ENCODE measurements at places on chromosomes 4 and X. TPM values are rescaled to one million over a fixed set of nuclear protein-coding genes. Genes with fewer than 3 reads are reported as not detected.

GRCh38 chrX:78199851-78200250 lies 60.4 kb upstream of the TAF9B start:
- peak; percentile 70 for DNase-seq

DNA sequence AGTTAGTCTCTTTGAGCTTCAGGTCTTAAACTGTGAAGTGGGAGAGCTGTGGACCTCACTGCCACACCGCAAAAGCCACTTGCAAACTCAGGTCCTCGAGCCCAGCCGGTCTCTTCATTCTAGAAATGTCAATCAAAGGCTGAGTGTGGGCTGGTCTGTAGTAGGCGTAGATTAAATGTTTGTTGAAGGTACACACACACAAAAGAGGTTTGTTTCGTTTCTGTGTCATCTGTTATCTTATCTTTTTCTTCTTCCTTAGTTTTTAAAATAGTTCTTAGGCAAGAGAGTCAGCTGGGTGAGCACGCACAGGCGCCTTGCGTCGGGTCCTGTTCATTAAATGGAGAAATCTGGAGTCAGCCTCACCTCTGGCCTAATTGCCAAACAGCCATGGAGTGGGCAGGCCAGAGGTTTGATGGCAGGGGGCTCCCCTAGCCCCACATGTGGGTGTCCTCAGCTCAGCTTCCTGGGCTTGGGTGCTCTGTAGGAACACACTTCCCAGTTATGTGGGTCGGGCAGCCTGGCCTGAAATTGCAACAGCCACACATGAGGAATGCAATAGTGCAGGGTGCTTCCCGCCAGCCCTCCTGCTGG lies 836 bp upstream of the PSAPL1 start:
- no peak for DNase-seq

DNA sequence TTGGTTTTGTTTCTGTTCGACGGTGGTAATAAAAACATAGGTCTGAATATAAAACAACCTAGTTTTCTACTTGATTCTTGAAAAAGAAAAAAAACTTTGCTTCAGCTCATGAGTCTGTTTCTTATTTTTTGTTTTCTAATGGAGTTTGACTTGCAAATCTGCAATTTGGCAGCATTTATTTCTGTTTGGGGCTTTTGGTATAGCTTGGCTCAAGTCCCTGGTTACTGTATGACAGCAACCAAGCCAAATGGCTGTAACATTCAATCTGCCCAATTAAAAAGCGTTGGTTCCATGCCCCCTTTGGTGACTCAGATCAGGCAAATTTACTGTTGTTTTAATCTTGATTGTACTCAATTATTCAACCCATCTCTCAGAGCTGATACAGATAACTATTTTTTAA lies 263.4 kb downstream of the GRIA3 start:
- DNase-seq = no peak

- no peak for DNase-seq
Observed at GRCh38 chr4:60366661-60367060, 833.5 kb upstream of the ADGRL3 start.

The OCIAD1 gene
- 41.5 TPM for total RNA-seq

DNA sequence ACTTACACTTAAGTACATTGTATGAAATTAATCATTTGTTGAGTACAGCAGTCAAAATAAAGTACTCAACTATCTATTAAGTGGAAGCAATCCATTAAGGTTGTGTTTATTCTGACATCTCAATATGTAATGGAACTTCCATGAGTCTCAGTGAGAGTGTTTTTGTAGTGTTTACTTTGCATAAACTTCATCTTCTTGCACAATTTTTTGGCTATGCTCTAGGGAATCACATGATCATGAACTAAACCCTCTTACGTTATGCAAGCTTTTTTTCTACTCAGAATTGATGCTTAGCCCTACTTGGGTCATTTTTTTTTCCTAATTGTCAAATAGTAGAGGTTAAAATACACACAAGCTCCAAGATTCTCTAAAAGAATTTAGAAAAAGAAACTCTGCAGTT lies 21.1 kb upstream of the PIGA start:
- DNase-seq = no peak

GRCh38 chr4:39825741-39826231 lies 127.8 kb downstream of the UBE2K start:
- DNase-seq = no peak

The MAGEB1 gene
- total RNA-seq = not detected

The IKBKG gene
- total RNA-seq = 51.1 TPM

- DNase-seq = no peak
Observed at GRCh38 chr4:138672393-138672976, 343.1 kb upstream of the NOCT start.

DNA sequence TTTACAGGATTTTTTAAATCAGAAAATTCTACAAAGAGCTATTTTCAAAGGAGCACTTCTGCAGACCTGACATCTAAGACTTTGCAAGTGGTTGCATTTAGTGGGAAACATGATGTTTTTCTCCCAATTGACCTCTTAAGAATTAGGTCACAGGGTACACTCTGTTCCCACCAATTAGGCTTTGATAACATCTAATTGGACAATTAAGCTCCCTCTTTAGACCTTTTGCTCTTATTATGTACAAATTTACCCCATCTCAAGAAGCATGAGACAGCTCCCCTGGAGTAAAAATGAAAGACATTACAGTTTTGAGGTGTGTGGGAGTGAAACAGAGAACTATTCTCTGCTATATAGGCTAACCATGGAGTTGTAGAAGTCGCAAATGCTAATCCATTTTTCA lies 31.8 kb upstream of the AGA start:
- no peak for DNase-seq

DNA sequence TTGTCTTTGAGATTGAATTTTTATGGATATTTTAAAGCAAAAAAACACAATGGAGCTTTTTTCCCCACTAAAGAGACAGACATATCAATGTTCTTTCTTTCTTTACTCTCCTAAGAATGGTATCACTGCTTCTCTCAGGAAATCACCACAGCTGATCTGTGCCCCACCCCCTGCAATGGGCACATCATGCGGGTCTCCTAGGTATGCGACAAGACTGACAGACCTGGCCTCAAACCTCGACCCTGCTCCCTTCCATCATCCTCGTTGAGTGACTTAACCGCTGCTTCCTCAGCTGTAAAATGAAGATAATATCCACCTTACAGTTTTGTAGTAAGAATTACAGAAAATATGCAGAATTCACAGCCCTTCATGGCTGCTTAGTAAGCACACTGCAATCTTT lies 58.3 kb downstream of the LEF1 start:
- no peak for DNase-seq

DNA sequence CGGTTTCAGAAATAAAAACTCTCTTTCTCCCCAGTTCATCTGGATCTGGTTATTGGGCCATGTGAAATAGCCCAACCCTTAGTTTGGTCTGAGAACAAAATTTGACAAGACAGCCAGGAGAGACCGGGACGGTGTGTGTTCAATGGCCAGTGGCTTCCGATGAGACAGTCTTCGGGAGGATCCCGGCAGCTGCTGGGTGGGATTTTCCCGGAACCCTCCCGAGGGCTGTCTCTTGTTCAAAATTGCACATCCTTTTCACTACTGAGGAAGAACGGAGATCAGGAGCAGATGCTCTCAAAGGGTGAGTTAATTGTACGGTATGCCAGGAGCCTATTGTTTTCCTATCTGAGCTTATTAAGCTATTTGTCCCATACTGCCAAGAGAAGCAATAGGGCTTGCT lies 166.5 kb downstream of the PRR32 start:
- no peak for DNase-seq

DNA sequence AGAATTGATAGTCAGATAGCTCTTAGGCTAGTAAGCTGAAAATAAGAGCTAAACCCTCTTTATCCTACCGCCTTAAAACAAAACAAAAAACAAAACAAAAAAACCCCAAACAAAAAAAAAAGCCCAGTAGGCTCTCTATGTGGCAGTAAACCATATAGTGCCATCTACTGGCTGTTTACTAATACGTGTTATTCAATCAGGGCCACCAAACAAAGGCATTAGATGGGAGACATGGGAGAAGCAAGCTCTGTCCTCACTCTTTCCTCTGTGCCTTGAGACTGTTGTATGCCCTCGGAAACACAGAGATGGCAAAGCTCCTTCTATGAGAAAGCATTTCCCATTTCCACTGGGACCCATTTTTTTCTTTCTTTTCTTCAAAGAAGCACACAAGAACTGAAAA lies 148.8 kb upstream of the MID1 start:
- peak; percentile 24 for DNase-seq

GRCh38 chrX:73851014-73852009 lies 288.3 kb downstream of the CHIC1 start:
- DNase-seq = peak; percentile 76

DNA sequence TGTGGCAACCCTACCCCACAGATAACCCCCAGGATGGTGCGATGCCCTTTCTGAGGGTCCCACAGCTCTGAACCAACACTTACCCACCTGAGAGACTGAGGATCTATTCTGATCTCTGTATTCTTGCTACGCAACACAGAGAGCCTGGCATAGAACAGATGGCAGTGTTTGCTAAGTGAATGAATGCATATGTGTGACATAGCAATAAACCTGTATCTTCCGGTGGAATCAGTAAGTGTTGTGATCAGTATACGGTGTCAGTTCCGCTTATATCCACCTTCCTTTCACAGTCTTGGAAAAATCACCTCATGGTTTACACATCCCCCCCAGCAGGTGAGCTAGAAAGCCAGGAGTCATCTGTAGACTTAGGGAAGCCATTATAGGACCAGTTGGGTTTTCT lies 5.9 kb upstream of the HSD17B10 start:
- DNase-seq = peak; percentile 41

DNA sequence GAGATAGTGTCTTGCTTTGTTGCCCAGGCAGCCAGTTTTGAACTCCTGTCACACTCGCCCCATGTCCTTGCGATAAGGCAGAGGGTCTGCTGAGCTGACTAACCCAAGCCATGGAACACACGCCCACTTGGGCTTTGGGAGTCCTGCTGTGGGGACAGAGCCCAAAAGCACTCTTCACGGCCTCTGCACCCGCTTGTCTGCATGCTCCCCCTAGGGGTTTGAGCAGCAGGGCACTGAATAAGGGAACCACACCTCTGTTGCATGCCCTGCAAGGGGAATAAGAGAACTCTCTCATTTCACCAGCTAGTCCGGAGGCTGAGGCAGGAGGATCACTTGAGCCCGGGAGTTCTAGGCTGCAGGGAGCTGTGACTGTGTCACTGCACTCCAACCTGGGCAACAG lies 166.0 kb downstream of the STAG2 start:
- no peak for DNase-seq

DNA sequence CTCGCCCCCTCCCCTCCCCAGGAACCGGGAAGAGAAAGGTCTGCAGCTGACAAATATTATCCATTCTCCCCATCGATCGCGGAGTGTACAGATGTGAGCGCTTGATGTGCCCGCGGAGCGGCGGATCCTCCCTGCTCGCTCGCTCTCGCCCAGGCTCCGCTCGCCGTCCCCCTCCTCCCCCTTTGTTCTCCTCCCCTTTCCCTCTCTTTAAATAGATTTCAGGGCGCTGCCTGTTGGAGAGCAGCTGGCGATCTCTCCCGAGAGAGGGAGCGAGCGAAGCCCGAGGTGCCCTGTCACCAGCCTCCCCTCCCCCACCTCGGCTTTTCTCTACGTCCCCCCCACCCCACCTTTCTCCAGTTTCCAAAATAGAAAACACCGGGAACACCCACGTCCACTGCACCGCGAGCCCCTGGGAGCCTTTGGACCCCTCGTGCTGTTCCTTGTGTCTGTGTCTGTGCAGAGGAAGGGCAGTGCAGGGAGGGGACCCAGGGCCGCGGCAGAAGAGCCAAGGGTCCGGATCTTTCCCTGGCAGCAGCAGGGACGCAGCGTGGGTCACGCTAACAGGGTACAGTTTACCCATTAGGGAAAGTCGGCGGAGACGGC lies 56.6 kb upstream of the BCOR start:
- no peak for DNase-seq

- no peak for DNase-seq
Observed at GRCh38 chrX:3161681-3162080, 120.4 kb downstream of the ARSF start.

GRCh38 chr4:134883831-134884449 lies 682.4 kb upstream of the PABPC4L start:
- DNase-seq = no peak

DNA sequence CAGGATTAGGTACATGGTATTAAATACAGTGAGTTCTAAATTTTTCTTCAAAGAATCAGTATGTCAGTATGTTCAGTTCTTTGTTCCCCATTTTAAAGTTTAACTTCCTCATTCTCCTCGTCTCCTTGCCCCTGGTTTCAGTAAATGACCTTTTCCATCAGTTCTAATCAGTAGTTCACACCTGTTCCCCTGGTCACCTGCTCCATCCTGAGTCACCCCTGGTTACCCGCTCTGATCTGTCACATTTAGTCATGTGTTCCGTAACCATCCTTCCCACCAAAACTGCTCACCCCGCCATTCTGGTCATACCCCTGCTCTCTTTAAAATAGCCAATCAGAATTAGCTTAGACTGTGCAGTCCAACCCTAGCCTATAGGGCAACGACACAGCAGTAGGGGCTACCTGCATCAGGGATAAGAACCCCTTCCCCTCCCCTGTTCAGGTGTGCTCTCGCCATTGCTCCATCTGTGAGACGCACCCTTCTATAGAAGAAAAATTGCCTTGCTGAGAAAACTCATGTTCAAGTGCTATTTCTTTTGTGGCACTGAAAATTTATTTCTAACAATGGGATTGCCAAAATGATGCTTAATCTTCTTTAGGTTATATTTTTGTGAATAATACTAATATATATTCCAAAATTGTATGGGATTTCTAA lies 181.3 kb downstream of the OR13H1 start:
- DNase-seq = no peak

The TCP11X2 gene
- not detected for total RNA-seq

The LRAT gene
- total RNA-seq = not detected

The DRP2 gene
- 0.13 TPM for total RNA-seq

GRCh38 chr4:146143888-146144287 lies 31.6 kb upstream of the LSM6 start:
- no peak for DNase-seq

- no peak for DNase-seq
Observed at GRCh38 chr4:71156616-71157015, 163.2 kb downstream of the DCK start.

The GAGE12J gene
- not detected for total RNA-seq

The RTL9 gene
- not detected for total RNA-seq

The PDLIM3 gene
- total RNA-seq = not detected

DNA sequence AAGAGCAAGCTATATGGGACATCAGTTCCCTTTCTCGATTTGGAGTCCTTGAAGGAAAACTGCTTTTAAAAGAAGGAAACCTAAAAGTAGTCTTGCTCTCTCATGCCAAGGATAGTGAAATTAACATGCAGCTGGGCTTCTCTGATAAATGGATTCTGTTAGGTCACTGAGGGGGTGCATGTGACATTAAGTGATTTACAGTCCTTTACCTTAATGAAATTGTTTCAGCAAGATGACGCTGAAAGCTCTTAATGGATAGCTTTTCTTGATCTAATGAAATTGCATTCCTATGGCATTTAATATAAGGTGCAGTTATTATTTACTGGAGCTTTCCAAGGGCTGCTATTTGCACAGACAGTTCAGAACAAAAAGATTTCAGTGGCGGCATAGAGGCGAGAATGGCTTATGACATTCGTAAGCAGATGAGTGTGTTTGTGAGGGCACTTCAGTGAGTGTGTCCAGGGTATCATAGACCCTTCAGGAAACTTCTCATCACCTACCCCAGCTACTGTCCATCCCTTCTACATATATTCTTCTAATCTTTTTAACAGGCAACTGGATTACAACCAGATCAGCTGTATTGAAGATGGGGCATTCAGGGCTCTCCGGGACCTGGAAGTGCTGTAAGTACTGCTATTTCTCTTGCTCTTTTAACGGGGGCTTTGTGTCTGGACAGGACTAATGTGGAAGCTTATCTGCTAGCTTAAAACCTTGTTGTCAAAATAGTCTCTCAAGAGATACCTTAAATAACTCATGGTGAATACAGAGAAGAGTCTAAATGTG lies 219.9 kb upstream of the PACRGL start:
- no peak for DNase-seq

GRCh38 chr4:8038719-8039251 lies 99.1 kb upstream of the AFAP1 start:
- DNase-seq = no peak

GRCh38 chr4:187017147-187017546 lies 293.5 kb upstream of the FAT1 start:
- DNase-seq = no peak

All from HT-29 (cell line).